Eye (tissue), 1 donor: ENCODE measurements at places on chromosomes 6 and 20.

DNA sequence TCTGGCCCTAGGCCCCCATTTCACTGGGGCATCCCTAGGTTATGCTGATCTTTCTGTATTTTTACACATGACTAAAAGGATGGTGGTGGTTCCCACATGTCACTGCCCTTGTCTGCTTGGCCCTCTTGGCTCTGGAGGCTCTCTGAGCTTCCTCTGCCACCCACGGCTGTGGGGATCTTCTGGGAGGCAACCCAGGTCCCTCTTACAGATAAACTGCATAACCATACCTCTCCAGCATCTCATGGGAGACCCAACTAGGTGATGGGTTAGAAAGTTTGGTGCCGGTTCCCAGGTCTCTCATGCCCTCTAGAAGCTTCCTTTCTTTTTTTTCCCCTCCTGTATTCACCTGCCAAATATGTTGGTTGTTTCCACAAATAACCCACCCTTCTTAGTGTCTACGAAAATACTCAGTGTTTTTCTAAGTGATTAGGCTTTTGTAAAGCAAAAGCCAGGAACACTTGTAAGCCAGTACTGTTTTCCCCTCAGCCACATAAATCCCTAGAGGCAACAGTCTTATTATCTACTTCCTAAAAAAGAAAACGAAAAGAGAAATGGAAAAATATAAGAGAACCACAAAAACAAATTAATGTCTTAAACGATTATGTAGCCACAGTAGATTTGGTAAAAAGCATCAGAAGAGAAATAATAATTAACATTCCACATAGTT is 71.7 kb upstream of the SMLR1 start:
- DNase-seq = no peak

- no peak for DNase-seq
Measured at GRCh38 chr6:11683871-11684270, 94.7 kb downstream of the ADTRP start.

DNA sequence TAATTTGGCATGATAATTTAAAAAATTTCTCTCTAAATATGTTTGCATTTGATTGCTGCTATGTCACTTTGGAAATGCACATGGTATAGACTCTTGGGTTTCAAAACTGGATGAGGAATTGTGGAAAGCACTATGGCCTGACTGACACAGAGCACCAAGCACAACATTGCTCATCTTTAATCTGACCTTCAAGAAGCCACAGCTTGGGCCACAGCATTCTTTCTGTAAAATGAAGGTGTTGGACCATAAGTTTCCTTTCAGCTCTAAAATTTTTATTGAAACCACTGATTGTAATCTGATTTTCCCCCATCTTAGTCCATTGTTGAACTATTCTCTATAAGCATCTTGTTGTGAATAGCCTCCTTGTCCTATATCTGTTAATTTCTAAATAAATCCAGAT is 41.0 kb downstream of the QKI start:
- DNase-seq = no peak

DNA sequence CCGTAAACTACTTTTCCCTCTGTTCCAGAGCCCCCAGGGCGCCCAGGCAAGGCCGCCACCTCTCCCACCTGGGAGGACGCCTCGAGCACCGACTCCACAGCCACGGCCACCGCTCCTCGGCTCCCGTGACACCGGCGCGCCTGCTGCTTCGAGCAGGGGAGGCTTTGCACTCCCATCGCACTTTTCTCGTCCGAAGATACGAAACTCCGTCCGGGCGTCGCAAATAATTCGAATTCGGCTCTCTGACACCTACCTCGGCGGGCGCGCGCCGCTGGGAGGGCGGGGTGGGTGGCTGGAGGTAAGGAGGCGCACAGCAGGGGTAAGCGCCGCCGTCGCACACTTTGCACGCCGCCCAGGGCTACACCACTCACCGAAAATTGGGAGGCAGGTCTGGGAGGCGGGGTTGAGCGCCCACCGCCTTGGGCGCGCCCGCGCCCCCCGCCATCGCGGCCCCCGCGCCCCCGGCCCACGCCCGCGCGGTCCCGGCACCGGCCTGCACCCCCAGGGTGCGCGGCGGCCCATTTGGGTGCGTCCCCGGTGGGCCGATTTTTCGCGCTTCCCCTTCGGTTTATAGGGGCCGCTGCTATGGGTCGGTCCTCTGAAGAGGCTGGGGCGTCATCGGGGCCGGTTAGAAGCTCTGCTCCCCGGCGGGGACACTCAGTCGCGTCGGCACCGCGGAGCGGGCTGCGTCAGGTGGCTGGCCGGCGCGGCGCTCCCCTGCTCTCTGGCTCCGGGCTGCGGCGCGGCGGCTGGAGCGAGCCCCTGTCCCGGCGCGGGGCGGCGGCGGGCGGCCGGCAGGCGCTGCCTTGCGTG is 36.2 kb downstream of the GNAS start:
- peak; percentile 86 for DNase-seq

DNA sequence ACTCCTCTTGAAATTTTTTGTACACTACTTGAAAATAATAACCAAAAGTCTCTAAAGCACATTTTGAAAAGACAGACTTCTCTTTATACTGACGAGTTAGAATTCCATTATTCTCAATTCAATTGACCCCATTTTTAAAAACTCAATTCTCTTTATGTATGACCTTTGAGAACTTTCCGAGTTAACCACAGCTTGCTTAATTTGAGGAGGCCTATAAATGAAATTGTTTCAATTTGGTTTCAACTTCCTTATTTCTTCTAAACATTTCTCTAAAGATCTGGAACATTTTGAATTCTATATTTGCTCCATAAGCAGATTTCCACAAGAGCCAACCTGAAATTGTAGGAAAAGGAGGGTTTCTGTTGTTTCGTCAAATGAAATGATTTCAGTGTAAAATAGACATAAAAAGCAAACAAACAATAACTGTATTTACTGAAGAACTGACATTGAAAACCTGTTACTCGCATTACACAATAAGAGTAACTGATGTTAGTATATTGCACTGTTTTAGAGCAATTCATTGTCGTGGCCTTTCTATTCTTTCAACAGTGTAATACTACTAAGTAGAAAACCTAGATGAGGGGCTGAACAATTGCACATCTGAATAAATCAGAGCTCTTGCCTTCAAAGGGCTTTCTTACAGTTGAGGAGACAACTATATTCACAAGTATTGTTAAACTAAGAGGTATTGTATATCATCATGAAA is 223.6 kb downstream of the HIVEP2 start:
- DNase-seq = no peak
